NCI-H1436 (cell line): ENCODE measurements at places on chromosomes 2 and 18.

DNA sequence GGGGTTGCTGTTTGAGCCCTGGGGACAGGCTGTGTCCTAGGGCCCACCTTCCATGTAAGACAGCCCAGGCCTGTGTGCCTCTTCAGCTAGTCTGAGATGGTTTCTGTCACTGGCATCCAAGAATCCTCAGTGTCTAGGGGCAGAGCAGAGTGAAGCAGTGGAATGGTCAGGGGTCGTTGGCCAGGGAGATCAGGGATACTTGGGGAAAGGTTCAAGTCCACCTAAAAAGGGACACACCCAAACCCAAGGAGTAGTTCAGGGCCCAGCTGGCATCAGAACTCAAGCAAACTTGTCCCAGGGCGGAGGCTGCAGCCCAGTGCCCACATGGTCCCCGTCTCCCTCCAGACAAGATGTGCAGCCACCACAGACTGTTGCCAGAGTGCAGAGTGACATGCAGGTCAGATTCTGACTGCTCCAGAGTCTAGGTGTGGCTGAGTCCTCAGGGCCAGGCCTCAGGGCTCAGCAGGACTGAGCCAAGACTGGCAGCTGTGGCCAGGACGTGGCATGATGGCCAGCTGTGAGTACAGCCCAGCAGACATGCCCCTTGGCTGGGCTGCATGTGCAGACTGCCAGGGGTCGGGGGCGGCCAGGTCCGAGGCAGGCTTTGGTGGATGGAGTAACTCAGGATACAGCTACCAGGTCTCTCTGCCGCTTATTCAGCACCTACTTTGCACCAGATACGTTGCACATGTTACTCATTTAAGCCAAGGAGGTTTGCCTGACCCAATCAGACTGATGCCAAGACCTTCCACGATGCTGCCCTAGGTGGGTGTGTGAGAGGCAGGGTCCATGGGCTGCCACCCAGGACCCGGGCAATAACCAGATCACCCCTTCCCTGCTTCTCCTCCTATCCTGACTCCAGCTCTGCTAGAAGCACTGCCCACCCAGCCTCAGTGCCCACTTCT is 146.6 kb downstream of the SMAD7 start:
- DNase-seq = no peak

GRCh38 chr2:30078521-30078920 is 68.3 kb upstream of the YPEL5 start:
- DNase-seq = no peak

DNA sequence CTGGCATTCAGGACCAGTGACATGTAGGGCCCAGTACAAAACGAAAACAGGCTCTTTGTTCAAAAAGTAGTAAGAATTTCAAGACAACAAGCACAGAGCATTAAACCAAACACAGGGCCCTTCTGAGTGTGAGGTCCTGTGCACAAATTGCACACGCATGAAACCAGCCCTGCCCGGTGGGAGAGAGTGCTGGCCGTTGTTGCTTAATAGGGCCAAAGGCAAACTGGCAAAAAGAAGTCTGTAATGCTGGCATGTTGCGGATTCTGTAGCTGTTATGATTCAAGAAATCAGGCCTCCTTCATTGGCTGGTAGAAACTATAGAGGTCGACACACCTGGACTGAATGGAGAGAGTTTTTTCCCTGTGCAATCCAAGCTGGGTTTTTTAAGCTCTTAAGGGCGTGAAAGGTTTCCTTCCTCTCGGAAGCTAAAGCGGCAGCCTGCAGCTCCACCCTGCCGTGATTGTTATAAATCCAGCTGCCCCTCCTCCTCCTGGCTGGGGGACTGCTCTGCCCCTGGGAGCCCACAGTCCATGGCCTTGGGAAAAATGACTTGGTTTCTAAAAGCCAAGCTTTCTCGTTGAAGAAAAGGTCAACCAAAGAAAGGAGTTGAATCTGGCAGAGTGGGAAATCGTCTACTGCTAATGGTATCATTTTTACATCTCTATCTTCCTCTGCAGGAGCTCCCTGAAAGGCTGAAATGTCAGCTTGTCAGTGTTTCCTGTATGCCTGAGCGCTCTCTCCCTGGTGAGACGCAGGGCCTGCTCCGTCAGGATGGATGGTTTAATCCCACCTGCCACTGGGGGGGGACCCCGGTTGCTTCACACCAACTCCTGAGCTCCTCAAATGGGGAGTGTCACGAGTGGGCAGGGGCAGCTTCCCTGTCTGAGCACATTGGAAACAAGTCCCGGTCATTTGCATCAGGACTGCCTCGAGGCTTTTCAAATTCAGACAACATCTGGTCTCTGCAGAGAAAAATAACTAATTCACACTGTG is 143.6 kb downstream of the ALPK2 start:
- no peak for DNase-seq

- DNase-seq = no peak
Observed at GRCh38 chr2:230877116-230877758, 12.5 kb downstream of the ITM2C start.

- no peak for DNase-seq
Observed at GRCh38 chr2:108287169-108287568, 1.5 kb upstream of the SULT1C2 start.

DNA sequence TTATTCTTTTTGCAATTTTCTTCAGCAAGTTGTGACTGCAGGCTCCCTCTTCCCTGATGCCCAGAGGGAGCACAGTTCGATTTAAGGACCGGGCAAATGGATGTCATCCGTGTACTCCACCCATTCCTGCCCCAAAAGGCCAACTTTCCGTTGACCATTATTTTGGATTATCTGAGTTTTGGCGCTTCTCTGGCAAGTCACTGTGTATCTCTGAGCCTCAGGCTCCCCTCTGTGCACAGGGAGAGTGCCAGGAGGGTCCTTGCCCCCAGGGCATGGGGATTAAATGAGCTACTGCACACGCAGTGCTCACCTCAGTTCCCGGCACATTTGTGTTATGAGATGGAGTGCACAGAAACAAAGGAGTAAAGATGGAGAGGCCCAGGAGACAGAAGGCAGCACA is 41.4 kb upstream of the HDAC4 start:
- DNase-seq = no peak

- DNase-seq = no peak
Observed at GRCh38 chr18:42373584-42373983, 418.6 kb downstream of the PIK3C3 start.

DNA sequence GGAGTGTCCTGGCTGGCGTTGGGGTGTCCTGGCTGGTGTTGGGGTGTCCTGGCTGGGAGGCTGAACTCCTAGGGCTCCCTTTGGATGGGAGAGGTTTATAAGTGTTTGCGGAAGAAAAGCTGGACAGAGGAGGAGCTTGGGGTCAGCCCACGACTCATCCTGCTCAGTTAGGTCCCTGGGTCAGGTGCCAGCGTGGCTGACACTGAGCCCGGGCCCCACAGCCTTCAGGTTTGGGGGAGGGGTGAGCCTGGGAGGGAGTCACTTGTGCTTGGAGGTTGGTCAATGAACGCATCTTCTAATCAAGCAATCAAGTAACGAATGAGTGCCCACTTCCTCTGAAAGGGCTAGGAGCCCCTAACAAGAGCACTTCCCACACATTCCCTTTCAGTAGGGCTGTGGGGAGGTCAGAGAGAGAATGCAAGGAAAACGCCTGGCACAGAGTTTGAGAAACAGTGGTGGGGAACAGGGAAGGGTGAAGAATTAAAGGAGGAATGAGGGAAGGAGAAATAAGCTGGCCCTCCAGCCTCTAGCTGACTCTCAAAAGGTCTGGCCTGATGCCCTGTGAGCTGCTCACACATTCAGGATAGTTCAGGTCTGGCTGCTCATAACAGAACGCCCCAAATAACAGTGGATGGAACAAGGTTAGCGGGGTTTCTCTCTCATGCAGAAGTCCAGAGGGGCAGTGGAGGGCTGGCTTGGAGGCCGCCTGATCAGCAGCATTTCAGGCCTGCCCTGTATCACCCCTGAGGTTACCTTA is 670 bp downstream of the KCNIP3 start:
- DNase-seq = no peak

- DNase-seq = no peak
Observed at GRCh38 chr18:58336605-58337004, 292.3 kb downstream of the ALPK2 start.

- DNase-seq = no peak
Observed at GRCh38 chr18:9726175-9726574, 18.1 kb downstream of the RAB31 start.

DNA sequence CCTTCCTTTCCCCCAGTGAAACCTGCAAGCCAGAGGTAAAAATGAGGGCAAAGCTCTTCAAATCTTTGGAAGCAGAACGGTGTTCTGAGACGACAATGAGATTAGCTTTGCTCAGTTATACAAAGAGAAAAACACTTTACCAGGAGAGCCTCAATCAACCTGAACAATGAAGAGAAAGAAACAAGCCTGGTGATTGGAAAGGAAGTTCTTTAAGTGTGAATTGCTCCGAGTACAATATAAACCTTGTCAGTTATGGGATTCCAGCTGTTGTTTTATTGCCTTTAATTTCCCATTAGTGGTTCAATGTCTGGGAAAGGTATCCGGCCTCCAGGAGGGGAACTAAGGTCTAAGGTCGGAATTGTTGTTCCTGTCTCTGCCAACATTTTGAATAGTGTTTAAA is 901.6 kb downstream of the EPHA4 start:
- DNase-seq = peak; percentile 58
